ENCODE measurements at places on chromosomes 3 and 15.

- no peak for DNase-seq
Measured at GRCh38 chr3:159757341-159758060, 231.1 kb upstream of the IL12A start.

GRCh38 chr3:188299068-188299467 is 145.1 kb downstream of the LPP start:
- DNase-seq = no peak

DNA sequence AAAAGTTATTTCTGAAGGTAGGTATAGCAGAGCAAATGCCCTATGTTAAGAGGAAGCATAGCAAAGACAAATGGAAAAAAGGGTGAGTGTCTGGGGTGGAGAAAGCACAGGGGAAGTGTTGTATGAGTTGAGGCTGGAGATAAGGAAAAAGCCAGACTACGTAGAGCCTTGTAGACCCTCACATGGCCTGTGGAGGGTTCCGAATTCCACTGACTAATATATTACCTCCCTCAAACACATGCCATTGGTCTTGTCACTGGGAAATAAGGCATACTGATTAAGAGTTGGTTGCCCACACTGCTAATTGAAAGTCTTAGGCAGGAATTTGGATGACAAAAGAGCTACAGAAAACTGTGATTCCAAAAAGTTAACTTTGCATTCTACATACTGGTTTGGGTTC is 65.2 kb downstream of the TRAT1 start:
- no peak for DNase-seq

DNA sequence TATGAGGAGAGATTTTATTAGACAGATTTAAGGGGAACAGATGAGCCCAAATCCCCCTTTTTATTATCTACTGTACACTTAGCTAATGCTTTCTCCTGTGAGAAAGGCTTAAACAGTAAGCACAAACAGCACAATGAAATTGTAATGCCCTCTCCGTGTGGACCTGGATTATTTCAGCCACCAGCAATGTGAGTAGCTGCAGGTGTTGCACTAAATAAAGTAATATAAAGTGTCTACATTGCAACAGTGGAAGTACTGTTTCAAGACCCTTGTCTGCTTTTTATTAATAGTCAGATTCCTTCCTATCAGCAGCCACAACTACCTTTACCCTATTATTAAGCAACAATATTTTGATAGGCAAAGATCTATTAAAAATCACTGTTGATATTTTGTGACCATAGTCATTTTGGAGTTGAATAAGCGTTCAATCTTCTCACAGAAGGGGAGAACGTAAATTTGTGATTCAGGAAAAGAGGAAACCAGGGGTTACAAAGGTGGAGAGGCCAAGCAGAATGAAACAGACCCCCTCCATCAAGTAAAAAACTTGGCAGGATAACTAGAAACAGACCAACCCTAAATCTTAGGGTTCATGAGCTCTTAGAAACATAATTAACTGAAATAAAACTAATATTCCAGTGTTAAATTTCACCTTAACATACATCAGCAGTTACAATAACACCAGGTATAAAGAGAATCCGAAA is 422.6 kb downstream of the MECOM start:
- no peak for DNase-seq

DNA sequence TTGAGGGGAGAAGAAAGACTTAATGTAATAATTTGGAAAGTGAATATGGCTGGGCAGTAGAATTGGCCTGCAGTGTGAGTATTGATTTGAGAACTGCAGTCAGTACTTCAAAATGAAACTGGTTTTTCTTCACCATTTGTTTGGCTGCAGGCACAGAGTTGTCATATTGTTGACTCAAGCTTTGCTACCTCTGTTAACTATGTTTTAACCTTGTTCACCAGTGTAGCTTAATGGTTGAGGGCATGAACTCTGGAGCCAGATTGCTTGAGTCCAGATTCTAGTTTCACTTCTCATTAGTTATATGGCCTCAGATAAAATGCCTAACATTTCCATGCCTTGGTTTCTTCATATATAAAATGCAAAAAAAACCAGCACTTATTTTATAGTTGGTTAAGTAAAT is 64.1 kb downstream of the CFAP44 start:
- no peak for DNase-seq

DNA sequence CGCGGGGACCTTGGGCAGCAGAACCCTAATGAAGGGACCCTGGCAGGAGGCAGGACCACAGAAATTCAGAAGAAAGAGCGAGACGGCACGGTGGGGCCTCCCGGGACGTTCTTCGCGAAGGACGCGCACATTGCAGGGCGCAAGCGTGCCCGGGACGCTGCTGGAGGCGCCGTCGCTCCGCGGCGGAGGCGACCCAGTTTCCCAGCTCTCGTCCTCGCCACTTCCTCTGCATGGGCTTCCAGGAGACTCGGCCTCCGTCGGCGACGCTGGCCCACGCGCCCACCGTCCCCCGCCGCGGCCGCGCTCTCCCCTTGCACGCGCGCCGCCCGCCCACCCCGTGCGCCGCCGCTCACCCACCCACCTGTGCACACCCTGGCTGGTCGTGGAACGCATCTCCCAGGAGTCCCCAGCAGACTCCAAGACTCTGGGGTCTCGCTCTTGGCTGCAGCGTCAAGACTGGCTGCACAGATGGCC is 31.8 kb upstream of the SMAD3 start:
- no peak for DNase-seq

GRCh38 chr3:157533298-157534070 is 30.3 kb upstream of the VEPH1 start:
- DNase-seq = no peak

DNA sequence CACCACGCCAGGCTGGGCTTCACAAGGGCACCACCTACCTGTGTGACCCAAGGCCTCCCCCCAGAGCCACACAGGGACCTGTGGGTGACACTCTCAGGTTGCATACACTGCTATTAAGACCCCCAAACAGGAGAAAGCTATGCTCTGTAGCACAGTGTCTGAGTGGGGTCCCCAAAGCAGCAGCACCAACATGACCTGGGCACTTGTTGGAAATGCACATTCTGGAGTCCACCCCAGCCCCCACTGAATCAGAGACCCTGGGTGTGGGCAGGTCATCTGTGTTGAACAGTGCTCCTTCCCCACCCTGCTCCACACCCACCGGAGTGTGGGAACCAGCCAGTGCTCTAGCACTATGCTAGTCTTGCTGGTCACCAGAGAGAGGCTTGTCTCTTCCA is 76.1 kb downstream of the ADAMTS17 start:
- no peak for DNase-seq

DNA sequence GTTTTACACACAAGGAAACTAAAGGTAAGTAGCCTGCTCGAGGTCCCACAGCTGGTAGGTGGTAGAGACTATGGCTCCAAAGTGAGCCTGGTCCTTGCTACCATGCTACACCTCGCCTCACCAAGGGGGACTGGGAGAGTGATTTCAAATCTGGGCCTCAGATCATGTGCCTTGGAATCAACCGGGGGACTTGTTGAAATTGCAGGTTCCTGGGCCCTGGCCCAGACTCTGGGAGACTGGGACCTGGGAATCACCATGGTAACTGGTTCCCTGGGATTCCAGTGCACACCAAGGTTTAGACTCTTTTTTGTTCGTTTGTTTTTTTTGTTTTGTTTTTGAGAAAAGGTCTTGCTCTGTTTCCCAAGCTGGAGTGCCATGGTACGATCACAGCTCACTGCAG is 21.1 kb downstream of the DNASE1L3 start:
- DNase-seq = no peak

GRCh38 chr15:51323749-51324148 is 14.6 kb downstream of the CYP19A1 start:
- no peak for DNase-seq

DNA sequence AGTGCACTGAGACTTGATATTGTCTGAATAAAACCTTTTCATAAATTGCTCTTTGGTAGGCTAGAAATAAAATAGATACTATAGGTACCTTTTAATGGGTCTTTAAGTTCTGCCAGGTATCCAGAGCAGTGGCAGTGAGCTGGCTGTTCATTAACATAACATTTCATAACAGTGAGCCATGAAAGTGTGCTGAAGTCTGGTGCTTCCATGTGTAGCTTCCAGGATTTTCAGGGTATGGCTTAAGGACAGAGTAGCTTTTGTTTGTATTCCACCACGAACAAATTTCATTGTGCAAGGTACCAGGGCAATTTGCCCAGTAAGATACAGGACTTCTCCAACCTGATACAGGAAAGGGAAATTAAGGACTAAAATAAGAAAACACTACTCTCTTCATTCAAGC is 124.7 kb upstream of the NANOGP8 start:
- DNase-seq = no peak

DNA sequence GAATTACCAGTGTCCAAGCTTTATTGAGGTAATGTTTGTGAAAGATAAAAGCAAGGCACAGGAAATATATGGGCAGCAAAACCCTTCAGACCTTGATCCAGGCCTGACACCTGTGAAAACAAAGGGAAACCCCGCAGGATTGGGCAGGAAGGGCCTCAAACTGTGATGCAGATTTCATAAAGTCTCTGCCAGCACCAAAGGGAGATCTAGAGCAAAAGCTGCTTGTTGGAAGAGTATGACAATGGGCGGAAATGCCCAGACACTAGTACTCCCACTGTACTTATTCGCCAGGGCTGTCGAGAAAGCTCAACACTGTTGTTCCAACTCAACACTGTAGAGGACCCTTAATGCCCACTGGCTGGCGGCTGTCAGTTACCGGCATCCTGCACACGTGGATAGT is 207.9 kb downstream of the CD47 start:
- no peak for DNase-seq

GRCh38 chr15:55638764-55639163 is 50.6 kb upstream of the PYGO1 start:
- no peak for DNase-seq

- no peak for DNase-seq
Measured at GRCh38 chr3:141056751-141057171, 5.6 kb downstream of the SPSB4 start.

GRCh38 chr3:192817053-192817452 is 89.7 kb upstream of the FGF12 start:
- DNase-seq = no peak

DNA sequence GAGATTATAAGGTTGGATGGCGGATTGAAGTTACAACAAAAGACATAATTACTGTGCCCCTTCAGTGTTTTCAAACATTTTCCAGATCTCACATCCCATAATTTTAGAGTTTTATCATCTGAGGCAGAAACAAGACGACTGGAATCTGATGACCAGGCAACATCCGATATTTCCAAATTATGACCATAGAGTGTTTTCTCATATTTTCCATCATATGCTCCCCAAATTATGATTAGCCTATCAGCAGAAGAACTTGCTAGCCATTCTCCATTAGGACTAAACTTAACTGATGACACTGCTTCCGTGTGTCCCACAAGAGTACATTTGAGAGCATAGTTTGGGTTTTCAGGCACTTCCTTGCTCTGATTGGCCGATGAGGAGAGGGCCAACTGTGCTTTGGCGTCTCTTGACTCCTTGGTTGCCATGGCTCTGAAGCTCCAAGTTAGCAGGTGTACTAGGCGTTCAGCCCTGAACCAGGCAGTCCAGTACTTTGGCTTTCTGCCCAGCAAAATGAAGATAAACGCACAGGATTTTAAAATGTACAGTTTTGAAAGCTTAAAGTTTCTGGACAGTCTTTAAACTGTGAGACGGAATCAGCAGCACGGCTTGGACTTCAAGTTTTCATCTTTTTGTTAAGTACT is 638 bp downstream of the WDR5B start:
- no peak for DNase-seq

GRCh38 chr15:74657846-74658245 is 38.0 kb downstream of the EDC3 start:
- DNase-seq = no peak

GRCh38 chr3:165505657-165506056 is 309.5 kb upstream of the SLITRK3 start:
- no peak for DNase-seq

DNA sequence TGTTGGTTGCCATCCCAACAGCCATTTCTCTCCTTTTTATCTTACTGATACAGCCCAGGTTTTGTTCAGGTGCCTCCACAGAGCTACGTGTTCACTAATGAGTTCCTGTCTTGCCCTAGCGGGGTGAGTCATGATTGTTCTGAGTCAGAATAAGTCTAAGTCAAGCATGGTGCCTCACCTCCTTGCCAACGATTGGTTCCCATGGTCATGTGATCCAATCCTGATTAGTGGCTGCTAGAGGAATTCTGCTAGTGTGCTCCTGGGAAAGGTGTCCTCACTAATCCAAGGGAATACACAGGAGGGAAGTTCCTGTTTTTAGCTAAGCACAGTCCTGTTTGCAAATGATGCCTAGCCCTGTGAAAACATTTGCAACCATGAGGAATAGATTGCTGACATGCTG is 99.8 kb downstream of the NSUN3 start:
- no peak for DNase-seq

GRCh38 chr3:131402391-131403039 is 20.9 kb downstream of the NUDT16 start:
- peak; percentile 40 for DNase-seq

DNA sequence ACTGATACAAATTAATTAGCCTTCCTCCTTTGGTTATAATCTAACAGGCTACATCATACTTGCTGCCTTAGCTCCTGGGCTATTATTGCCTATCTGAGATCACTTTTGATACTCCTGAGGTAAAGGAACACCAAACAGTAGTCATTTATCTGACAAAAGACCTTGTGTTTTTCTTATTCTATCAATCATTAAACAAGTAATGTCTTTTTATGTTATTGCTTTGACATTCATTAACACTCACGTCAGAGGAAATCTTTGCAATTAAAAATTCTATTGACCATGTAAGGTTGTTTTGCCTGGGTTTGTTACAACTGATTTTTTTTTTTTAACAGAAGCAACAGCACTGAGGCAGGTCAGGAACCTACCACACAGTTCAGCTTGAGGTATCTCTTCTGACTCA is 366.3 kb downstream of the MECOM start:
- DNase-seq = no peak

GRCh38 chr15:101358895-101359294 is 63.8 kb upstream of the SNRPA1 start:
- no peak for DNase-seq

DNA sequence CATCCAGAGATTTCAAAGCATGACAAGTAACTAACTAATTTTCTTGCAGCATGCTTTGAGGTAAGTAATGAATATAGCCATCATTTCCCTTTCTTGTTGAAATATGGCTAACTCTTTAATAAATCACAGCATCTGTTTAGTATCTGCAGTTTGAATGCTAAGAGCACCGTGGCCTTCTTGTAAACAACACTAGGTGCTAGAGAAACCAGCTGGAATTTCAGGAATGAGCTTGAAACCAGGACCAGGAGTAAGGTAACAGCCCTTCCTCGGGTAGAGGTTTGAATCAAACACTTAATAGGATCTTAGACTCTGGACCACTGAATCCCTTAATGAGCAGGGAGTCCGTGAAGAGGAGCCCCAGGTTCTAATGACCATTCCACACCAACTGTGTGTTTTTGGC is 13.6 kb downstream of the CALML4 start:
- no peak for DNase-seq

DNA sequence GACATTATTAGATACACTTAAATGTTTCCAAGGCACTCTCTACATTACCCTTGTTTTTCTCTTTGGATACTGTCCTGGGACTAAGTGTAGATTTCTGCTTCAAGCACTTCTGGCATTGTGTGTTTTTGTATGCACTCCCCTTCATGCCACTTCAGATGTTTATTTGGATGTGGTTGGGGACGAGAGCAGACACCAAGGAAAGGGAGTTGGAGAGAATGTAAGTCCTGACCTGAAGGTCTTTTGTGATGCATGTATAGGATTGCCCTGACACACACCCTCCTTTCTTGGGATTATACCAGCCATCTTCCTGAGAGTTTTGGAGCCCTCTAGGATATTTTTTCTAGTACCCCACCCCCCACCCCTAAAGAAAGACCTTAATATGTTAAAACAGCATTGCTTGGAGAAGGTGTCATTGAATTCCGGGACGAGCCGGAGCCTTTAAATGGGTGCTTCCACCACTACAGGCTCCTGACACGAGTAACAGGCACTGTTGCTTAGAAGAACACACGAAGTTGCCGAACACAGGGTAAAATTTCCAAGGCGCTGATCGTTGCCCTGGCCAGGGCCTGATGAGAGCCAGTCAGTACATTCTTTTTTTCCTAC is 22.7 kb downstream of the PSMD6 start:
- DNase-seq = no peak

All from amygdala (tissue), 56 donors.